Cardiac atrium fibroblast (primary cell): ENCODE measurements at places on chromosomes 7 and 10. TPM values are rescaled to one million over a fixed set of nuclear protein-coding genes. Genes with fewer than 3 reads are reported as not detected.

The SRGN gene
- total RNA-seq, result 574 and 715 TPM in 2 replicates

The GARIN1A gene
- under 0.01 and 0.72 TPM in 2 replicates for total RNA-seq

The SPDYE18 gene
- not detected in 2 replicates for total RNA-seq

The ERVW-1 gene
- total RNA-seq, result not detected in 2 replicates

The CTNNA3 gene
- total RNA-seq, result not detected in 2 replicates

The TYW1B gene
- total RNA-seq, result 3.8 and 3.9 TPM in 2 replicates
